NCI-H524 treated with DMSO at 0.1 percent for 48 hours (cell line): ENCODE measurements at places on chromosomes 1 and 21.

DNA sequence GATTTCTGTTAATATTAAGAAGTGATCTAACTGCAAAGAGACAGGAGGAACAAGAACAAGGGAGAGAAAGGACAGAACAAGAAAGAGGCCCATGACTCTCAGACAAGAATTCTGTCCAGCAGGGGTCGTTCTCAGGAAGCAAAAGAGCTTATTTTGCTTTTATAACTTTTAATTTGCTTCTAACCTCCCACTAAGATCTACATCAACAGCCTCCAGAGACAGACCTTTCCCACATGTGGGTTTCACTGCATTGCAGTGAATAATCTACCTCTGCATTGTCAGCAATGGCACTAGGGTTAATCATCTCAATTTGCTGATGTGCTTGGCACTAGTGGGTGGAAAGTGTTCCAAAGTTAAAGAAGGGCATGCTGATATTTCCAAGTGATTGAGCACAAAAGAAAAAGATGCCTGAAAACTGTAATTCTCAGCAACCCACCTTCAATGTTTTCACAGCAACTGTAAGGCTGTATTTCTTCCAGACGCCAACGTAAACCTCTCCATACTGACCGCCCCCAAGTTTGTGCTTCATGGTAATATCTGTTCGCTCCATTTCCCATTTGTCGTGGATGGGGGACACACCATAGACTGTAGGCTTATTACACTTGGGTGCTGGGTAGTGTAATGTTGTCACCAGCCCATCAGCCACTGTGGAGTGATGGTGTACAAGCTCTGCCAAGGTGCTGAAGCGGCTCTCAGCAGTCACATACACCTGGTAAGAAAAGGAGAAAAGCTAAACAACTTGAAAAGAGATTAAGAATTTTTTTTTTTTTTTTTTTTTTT is 39.5 kb downstream of the TOR3A start:
- DNase-seq, result no peak

DNA sequence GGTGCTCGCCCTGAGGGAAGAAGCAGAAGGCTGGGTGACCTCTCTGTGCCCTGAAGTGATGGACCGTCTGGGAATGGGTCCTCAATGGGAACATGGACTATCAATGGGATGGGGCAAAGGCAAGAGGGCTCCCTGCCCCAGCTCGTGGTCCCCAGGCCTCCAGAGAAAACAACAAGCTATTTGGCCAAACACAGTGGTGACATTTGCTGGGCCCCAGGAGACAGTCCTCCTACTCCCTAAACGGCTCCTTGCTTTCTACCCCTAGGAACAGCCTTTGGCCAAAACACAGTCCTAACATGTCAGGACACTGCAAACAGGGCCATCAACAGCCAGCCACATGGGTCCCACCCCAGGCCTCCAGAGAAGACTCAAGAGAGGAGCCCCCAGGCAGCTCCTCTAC is 102.8 kb downstream of the RAVER2 start:
- no peak for DNase-seq

DNA sequence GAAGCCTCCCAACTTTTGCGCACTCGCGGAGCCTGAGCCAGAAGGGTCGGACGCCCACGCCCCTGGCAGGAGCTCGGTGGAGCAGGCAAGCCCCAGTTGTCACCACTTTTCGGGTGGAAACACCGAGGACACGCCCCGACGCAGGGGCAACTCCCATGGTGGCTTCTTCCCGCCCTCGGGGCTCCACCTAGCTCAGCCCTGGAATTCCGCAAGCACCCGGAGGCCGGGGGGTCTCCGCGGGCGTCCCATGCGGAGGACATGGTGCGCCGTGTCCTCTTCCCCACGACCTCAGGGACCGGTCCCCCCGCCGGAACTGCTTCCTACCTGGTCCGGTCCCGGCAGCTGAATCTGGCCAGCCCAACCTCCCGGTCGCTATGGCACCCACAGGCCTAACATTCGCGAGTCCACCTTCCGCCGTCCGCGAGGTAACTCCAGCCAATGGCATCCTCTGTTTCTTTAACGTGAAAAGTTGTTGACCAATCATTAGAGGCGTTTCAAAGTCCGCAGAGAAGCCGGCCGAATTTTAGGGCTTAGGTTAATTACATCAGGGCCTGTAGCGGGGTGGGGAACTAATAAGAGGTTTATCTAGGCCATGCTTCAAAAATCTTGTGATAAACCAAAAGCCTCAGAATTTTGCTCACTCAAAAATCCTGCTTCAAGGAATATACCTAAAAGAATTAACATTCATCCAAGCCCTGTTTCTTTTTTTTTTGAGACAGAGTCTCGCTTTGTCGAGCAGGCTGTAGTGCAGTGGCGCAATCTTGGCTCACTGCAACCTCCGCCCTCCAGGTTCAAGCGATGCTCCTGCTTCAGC is at the start of gene STPG1:
Gene STPG1, minus strand, starts transcription at position 433 of the 814 bp plus-strand sequence. CDS start 12,394 bp downstream, outside the sequence.
- peak; percentile 27 for DNase-seq

DNA sequence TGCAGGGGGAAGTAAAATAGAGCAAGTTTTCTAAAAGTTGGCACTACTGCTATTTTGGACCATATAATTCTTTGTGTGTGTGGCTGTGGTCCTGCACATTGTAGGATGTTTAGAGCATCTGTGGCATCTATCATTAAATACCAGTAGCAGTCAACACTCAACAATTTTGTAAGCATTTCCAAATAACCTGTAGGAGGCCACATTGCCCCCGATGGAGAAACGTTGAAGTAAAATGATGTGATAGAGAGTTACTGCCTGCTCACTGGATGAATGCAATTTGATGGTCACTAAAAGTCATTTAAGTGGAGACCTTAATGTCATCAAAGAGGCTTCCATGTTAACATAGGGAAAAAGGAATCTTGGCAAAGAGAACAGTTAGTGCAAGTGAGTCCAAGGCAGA is 560.8 kb downstream of the NEGR1 start:
- no peak for DNase-seq

DNA sequence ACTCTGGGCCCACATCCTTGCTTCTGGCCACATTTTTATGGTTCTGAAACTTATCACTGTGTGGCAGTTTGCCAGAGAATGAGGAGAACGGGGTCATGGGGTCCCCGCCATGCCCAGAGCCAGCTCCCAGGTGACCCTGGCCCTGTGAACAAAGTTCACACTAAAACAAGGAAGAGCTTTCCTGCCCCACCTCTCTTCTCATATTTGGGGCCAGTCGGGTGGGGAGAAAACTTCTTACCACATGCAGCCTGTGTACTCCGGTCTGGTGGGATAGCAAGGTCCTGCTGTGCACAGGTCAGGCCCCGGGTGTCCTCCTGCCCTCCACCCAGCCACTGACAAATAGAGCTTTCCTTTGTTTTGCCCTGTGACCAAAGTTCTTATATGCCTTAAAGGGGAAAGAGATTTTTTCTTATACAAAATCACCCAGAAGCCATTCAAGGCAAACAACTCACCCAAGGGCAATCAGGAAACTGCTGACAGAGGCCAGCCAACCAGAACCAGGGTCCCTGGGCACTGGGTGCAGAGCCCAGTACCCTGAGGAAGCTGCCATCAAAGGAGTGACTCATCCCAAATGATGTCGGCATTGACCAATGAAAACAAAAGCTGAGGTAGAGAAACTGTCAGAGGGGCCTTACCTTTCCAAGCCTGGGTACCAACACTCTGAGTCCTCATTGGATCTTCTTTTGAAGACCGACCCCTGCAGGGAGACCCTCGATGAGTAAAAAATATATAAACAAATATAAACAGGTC is 53.6 kb downstream of the OLIG1 start:
- no peak for DNase-seq

DNA sequence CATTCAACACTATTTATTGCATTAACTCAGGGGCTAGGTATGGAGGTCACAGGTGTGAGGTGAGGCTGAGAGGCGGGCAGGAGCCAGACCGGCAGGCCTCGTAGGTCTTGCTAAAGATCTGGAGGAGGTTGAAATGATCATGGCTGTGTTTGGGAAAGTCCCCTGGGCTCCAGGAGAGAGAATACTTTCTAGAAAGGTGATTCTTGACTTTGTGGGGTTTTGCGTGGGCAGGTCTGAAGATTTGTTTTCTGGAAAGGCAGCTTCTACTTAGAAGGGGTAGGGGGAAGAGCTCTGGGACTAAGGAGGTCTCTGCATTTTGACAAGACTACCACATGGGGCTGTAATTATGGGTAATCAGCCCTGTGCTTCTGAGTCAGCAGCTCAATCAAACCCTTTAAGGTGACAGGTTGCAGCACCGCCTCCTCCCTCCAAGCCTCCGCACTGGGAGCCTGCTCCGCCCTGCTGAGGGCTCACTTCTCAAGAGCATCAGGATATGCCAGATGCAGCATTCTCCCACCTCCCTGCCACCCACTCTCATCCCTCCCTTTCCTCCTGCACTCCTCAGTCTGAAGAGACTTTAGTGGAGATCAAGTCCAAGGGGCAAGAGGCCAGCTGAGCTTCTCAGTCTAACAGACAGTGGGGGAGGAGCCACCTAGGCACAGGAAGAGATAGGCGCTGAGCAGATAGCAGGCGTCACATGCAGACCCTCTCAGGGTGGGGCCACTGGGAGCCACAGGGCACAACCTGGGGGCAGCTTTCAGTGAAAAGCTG is 30.5 kb downstream of the SLC30A1 start:
- DNase-seq, result peak; percentile 93

DNA sequence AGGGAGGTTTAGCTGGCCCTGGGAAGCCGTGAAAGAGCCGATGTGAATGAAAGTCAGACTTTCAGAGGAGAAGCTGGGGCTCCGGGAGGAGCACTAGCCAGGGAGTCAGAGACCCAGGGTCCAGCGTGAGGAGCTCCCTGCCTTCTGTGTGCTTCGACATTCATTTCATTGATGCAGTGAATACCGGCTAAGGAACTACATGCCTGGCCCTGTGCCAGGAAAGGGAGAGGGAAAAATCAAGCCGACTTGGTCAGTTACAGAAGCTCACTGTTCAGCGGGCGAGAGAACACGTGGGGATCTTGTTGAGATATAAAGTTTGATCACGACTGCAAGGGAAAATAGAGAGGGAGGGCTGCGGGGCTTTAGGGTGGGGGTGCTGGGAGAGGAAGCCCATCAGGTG is 76.7 kb upstream of the RUNX3 start:
- no peak for DNase-seq

DNA sequence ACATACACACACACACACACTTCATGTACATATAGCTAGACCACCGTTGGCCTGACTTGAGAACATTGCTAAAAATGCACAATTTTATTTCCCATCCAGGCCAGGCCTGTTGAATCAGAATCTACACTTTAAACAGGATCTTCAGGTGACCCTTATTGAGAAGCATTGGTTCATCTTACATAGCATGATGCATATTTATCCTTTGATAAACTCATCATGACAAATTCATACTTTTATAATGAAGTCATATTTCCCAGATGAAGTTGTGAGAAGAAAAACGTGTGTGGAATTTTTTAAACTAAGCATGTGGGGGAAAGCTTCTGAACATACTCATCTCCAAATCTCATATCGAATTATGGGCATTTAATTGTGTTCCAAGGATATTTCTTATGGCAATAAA is 877.7 kb downstream of the MRPL39 start:
- DNase-seq, result no peak
